EH (cell line): ENCODE measurements at places on chromosomes 1 and 21.

DNA sequence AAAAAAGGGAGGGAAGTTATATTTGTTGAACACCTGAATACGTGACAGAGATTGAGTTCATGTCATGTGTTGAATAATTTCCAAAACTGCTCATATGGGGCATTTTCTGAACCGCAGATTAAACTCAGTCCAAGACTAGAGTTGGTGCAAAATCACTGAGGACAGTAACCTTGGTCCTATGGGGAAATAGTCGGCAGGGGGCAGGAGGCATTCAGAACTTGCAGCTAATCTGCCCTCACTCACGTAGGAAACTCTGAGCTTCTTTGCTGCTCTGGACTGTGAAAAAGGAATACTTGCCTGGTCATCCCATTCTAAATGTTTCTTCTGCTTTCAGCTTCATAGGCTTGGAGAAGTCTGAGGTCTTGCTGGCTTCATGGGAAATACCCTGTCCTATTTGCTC, 228.3 kb upstream of the ZP4 start:
- DNase-seq: no peak

DNA sequence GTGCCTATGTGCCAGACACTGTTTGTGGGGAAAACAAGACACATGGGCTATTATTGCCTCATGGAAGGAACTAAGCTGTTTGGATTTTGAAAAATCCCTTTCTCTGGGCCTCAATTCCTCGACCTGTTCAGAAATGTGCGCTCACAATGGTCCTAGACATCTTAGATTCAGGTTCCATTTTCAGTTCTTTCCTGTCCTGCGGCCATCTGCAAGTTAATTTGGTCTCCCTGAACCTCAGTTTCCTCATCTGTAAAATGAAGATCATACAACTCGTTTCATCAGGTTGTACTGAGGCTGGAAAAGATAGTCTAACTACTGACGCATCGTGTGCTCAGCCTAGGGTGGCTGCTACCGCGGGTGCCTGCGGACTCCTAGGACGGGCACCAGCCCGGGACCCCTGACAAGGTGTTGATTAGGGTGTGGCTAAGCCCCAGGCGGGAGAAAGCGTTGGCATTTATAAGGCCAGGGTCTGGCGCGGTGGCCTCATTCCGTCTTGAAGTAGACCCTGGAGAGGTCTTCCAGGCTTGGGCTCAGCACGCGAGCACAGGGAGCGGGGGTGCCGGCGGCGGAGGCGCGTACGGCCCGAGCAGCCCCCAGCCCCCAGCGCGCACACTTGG, 493 bp upstream of the ELOA start:
- peak; percentile 14 for DNase-seq

- peak; percentile 40 for DNase-seq
Observed at GRCh38 chr1:223363057-223363855, 720 bp downstream of the SUSD4 start.

GRCh38 chr21:32371913-32372314, 20.9 kb downstream of the URB1 start:
- DNase-seq: peak; percentile 84

DNA sequence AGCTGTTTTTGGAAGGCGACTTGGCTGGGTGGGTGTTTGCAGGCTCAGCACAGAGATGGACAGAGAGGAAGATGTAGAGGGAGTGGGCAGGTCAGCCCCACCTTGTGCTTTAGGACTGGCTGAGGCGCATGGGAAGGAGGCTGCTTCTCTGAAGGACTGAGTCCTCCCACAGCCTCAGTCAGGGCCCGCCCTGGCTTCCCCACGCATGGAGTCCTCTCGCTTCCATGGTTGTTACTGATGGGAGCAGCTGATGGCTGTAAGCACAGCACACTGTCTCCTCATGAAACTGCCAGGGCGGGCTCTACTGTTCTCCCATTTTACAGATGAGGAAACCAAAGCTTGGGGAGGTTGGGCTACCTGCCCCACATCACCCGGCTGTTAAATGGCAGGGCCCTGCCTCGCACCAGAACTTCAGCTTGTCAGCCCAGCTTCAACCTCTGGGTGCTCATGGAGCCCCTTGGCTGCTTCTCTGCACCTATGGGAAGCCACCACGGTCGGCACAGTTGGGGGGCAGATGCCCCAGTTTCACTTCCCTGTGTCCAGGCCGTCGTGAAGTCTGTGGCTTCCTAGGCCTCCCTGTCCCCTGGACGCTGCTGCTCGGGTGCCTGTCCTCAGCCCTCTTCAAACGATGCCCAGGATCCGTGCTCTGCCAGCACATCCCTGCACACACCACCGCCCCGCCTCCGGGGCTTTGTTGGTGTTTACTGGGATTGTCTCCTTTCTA, 2.4 kb downstream of the TMEM201 start:
- DNase-seq: no peak

- peak; percentile 44 for DNase-seq
Observed at GRCh38 chr1:156438278-156438987, 62.1 kb downstream of the MEF2D start.

DNA sequence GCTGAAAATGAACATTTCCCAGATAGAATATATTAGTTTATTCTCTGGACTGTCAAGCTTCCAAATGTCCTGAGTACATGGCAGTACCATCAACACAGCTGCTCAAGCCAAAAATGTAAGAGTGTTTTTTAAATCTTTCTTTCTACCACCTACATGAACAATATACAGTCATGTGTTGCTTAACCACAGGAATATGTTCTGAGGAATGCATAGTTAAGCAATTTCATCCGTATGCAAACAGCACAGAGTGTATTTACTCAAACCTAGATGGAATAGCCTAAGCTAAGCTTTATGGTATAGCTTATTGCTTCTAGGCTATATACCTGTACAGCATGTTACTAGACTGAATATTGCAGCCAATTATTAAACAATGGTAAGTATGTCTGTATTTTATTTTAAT, 561.9 kb upstream of the ADGRL4 start:
- peak; percentile 1 for DNase-seq

GRCh38 chr1:21904704-21905520, 32.2 kb downstream of the HSPG2 start:
- DNase-seq: peak; percentile 76

DNA sequence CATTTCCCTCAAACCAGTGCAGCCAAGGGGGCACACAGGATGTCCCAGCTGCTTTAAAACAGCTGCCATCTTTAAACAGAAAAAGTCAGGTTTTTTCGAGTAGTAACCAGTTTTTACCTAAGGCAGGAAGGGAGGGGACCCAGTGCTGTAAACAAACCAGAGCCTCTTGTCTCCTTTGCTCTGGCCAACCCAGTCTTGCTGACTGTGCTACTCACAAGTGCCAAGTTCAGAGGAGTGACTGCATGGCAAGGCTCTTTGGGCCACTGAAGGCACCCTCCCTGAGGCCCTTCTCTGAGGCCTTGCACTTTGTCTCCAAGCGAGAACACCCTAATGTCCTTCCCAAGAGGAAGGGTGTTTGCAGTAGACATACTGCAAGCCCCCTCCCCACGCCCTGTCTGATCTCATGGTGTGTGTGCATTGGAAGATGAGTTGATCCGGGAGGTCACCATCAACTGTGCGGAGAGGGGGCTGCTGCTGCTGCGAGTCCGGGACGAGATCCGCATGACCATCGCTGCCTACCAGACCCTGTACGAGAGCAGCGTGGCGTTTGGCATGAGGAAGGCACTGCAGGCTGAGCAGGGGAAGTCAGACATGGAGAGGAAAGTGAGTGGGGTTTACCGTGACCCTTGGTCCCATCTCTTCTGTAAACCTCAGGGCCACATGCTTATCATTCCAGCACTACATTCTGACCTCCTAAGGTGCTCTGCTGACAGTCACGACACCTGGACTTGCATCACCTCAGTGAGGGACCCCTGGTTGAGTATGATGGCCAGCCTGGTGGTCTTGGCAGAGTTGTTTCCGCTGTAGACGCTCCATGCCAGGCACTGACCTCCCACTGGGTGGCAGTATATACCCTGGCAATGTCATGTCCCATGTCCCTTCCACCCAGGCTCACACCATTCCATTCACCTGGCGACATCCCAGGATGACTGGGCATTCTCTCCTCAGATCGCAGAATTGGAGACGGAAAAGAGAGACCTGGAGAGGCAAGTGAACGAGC, 4.7 kb downstream of the DNALI1 start:
- peak; percentile 58 for DNase-seq

DNA sequence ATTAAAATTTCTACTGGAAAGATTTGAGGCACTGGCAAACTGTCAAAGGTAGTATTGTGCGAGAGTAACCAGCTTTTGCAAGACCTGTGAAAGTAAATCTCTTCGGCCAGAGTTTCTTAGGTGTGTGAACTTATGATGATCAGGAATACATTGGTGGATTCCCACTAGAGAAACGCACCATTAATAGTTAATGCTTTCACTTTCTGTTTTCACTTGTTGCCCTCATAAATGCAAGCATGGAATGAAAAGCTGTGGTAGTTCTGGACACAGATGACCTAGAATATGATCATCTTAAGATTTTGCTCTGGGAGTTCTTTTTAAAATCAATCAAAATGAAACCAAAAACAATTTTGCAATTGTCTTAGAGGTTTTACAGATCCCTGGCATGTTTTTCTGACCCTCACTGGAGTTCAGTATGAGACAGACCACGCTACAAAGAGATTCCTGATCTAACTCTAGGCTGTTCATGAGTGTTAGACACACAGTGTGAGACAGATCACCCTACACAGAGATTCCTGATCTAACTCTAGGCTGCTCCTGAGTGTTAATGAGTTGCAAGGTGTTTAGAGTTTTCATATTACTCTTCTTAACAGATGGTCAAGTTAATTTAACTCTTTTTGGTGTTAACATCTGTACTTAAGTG, 98.8 kb downstream of the SDCCAG8 start:
- DNase-seq: peak; percentile 17

DNA sequence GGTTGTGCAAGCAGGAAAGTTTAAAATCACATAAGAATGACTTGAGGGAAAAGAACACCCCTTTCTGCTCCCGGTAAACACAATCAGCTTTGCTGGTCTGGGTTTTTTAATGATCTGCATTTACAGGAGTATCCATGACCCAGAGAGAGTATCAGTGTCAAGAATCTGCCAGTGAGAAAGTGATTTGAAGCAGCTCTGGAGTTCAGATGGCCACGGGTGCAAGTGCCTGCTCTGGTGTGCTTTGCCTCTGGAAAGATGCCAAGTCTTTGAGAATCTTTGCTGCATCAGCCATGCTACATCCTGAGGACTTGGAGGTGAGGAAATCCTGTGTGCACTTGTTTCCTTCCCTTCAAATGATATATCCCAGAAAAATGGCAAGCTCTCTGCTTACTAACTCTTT, 18.6 kb upstream of the MYSM1 start:
- peak; percentile 39 for DNase-seq

DNA sequence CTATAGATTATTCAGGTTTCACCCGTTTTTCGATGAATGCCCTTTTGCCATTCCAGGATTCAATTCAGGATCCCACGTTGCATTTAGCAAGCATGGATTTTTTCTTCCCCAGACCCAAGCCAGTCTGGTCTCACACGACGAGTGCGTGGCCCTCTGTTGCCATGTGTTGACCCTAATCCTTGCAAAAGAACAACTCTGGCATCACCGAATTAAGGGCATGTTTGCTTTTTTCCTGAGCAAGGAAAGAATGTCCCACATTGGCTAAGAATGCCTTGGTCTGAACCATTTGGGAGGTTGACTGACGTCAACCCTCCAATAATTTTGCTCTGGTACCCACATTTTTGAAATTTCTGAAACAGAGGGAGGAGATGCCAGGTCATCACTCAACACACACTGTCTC, 153.0 kb upstream of the WNT4 start:
- DNase-seq: no peak

DNA sequence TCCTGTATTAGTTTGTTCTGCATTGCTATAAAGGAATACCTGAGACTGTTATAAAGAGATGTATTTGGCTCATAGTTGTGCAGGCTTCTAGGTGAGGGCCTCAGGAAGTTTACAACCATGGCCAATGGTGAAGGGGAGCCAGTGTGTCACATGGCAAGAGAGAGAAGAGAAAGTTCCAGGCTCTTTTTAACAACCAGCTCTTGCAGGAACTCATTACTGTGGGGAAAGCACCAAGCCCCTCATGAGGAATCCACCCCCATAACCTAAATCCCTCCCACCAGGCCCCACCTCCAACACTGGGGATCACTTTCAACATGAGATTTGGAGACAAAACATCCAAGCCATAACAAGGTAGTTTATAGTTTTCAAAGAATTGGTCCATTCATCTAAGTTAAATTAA, 5.0 kb upstream of the MEAF6 start:
- DNase-seq: no peak

- no peak for DNase-seq
Observed at GRCh38 chr1:198903203-198903602, 264.4 kb downstream of the PTPRC start.
